ENCODE measurements at places on chromosomes 3 and 15.
A peak's percentile ranks its signal among the peaks of the same experiment; 100 is the strongest.

- no peak for DNase-seq
Observed at GRCh38 chr15:77373441-77373840, 46.5 kb downstream of the PEAK1 start.

DNA sequence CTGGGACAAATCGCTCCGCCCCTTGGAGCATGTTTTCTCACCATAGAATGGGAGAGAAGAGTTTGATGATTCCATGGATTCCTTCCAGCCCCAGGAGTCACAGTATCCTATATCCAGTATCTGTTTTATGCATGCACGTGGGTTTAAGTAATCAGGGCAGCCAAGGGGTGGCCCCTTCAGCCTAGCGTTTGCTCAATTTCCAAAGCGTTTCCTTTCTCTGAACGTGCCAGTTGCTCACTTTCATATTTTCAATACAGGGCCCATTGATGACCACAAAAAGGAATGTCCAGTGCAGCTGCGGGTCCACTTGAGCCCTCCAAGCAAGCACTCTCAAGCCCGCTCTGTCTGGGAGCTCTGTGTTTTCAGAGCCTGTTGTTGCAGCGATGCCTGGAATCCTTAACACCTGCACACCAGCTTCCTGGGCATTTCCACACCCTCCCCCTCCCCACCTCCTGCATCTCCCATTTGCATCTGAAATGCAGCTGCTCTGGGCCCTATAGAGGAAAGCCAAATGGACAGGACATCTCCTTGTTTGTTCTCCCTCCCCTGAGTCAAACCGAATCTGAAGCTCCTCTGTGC is 164.3 kb upstream of the LPP start:
- DNase-seq = no peak

DNA sequence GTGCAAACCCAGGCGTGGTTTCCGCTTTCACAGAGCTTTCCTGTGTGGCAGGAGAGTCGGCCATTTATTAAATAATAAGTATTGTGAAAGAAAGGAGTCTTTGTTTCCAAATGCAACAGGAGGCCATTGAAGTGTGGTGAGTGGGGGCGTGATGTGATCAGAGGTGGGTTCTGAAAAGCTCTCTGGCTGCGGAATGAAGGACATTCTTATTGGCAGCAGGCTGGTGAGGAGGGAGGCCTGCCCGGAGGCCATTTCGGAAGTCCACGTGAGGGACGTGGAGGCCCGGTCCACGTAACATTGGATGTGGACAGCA is 11.1 kb downstream of the ARNT2 start:
- no peak for DNase-seq

DNA sequence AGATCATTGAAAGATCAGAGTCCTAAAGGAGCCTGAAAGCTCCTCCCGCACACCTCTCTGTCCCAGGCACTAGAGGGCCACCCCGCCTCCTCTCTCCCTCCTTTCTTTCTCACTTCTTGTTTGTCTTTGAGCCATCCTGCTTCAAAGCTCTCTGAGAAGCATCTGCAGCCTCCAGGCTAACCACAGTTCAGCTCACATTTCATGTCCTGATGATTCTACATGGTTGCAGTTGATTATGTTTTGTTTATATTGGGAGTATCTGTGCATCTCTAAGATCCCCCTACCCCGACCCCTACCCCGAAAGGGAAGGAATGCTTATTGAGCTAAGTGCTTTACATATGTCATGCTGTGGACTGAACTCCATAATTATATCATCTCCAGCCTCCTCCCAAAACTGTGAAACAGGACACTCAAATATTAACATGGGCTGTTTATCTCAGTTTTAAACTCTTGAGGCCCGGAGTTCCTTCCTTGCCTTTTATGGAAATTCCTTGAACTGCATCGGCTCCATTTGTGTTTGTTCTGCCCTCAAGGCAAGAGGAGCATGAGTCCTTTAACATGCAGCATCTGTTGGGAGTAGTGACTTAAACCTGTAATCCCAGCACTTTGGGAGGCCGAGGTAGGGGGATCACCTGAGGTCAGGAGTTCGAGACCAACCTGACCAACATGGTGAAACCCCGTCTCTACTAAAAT is 30.9 kb downstream of the MGLL start:
- DNase-seq = no peak

GRCh38 chr15:99108993-99109392 is 4.1 kb downstream of the SYNM start:
- no peak for DNase-seq

- no peak for DNase-seq
Observed at GRCh38 chr3:76834657-76835056, 205.2 kb upstream of the ROBO2 start.

- DNase-seq = no peak
Observed at GRCh38 chr3:148698190-148698810, 597 bp downstream of the AGTR1 start.

DNA sequence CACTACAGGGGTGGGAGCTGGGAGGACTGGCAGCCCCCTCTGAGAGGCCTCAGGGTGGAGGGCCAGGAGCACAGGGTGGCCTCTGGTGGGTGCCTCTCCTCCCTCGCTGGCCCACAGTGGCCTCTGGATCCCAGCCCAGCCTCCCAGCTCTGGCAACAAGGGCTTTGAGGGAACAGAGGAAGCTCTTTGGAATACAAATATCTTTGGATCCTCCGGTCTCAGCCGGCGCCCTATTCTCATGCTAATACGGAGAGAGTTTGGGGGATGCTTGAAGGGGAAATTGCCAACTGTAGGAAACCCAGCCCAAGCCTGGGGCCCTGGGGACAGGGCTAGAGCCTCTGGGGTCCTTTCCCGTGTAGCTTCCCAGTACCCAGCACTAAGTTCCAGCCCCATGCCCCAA is 33.4 kb upstream of the INSYN1 start:
- DNase-seq = no peak

- DNase-seq = no peak
Observed at GRCh38 chr3:58012302-58012701, 4.1 kb downstream of the FLNB start.

DNA sequence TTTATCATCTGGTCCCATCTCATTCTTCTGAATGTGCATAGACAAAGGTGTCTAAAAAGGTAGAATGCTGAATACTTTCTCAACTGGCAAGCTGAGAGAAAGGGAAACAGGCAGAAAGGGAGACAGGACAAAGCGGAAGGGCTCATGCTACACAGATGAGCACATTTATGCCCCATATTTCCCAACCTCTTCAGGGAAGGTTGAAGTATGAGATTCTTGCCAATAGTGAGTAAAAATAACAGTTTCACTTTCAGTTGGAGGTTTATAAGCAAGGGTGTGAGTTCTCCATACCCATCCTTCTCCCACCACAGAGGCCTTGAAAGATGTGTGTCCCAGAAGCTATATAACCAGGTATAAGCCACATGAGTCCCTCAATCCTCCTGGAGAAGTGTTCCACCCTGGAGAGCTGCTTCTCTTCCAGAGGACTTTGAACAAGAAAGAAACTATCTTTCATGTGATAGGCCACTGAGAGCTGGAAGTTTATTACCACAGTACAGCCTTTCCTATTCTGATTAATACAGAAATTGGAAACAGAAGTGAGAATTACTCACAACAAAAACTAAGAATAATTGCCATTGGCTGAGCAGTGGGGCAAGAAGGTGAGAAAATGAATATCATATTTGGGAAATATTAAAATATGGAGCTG is 709.4 kb upstream of the NR2F2 start:
- no peak for DNase-seq

GRCh38 chr3:113219605-113220300 is 8.4 kb downstream of the BOC start:
- no peak for DNase-seq

DNA sequence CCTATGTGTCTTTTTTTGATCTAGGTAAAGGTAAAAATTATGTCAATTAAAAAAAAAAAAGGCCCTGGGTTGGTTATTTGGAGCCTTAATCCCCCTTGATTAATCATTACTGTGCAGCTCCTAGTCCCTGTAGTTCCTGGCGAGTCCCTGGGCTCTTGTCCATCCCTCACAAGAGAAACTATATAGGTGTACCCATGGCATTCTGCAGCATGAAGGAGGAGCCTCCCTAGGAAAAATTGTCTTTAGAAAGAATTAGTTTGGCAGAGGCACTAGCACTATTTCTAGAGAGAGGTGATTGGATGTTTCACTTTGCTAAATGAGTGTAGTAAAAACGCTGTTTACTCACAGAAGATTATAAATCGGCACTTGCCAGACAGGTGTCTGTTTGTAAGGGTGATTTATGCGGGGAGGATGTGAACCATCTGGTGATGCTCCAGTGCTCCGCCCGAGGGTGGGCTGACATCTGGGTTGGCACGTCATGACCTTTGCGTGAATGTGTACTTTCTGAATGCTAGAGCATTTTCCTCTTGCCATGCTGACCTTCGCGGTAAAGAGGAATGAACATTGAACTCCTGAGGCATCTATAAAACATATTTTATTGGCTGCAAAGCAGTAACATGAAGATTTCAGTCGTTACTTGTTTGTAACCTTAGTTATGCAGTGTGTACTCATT is 12.6 kb downstream of the PLCL2 start:
- DNase-seq = no peak

GRCh38 chr3:111667621-111668239 is 72.6 kb upstream of the ZBED2 start:
- peak; percentile 63 for DNase-seq

GRCh38 chr3:7272203-7272602 is 411.3 kb downstream of the GRM7 start:
- no peak for DNase-seq

GRCh38 chr3:79018671-79019136 is 749.1 kb downstream of the ROBO1 start:
- peak; percentile 59 for DNase-seq

- no peak for DNase-seq
Observed at GRCh38 chr15:98177966-98178592, 217.6 kb downstream of the ARRDC4 start.

GRCh38 chr15:66751579-66751978 is 49.5 kb downstream of the SMAD6 start:
- peak; percentile 38 for DNase-seq

DNA sequence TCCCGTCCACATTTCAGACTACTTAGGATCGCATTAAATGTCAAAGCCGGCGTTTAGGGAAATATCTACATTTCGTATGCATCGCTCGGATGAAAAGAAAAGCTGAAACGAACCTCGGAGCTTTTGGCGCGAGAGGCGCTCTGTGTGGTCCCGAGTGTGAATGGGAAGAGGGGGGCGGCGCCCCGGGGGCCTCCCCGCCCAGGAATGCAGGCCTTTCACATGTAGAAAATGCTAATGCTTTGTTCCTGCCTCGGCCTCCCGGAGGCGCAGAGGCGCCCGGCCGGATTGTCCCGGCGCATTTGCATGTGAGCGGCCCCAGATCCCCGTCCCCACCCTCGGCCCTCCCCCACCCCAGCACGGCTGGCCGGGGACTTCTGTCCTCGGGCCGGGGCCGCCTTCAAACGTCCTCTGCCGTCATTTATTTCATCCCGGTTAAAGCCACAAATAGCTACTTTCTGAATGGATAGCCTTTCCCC is 37.0 kb upstream of the TRIM71 start:
- peak; percentile 46 for DNase-seq

DNA sequence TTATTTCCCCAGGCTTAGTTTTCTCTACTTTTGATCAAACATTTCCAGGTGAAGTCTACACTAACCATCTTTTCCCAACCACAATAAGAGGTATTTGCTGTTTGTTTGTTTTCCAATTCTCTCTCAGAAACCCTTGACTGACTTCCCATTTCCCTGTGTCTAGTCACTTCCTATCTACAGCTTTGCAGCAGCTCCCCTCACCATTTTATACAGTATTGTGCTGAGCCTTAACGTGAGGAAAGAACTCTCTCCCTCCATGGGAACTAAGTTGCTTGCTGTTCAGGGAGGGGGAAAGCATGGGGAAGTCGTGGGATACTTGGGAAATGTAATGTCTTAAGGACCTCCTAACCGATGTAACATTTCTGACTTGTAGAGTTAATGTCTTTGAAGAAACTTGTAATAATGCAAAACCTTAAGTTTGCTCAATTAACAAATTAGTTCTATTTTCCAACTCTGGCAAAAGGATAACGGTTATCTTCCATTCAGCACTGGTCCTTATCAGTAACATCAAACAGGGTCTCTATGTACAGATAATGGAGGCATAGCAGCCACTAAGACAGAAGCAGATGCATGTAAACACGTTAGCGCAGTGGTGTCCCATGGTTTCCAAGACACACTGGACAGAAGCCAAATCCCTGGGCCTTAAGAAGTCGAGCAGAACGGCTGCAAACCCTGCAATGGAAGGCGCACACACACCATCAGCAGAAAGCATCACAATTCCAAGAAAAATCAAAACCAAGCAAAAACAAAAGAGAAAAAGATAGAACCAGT is 39.7 kb downstream of the NPTN start:
- DNase-seq = no peak

DNA sequence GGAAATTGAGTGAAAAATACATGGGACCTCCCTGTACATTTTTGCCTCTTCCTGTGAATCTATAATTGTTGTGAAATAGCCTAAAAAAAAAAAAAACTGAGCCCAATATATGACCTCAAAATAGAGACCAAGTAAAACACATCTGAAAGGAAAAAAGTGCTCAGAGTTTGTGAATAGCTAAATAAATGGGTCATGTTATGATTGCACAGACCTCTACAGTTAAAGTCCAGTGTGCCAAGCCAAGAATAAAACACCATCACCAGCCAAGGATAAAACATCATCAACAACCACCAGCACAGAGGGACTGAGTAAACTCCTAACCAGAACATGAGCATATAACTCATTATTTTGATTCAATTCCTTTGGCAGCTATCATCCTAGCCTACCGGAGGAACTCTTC is 115.6 kb upstream of the AGTR1 start:
- DNase-seq = no peak

GRCh38 chr3:9781551-9781950 is 10.7 kb downstream of the TADA3 start:
- no peak for DNase-seq

DNA sequence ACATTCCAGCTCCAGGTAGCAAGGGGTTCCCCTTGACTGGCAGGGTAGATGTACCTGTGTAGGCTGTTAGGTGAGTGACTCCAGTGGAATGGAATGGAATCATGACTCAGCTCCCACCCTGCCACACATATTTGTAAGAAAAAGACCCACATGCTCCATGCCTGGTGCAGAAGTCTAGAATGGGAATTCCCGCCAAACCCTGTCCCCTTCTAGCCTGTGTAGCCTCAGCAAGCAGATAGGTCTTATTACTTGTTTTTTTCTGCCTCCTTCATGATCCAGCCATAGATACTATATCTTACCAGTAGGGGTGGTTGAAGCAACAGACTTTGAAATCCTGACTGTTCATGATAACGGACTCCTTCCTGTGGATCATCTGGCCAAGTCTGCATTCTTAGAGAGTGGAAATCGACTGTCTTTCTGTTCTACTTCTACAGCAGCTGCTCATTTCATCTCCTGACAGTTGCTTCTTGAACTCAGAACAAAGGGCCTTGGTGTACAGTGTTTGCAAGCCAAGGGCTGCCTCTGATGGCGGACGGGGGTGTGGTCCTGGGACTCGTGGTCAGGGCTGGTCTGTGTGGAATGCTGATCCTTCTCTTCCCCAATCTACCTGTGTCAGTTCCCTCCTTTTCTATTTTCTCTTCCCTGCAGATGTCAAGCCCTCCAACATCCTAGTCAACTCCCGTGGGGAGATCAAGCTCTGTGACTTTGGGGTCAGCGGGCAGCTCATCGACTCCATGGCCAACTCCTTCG is 16.3 kb downstream of the SNAPC5 start:
- no peak for DNase-seq
